ENCODE measurements at places on chromosomes 3 and 15.

- no peak for DNase-seq
Observed at GRCh38 chr3:31116651-31117050, 222.2 kb upstream of the GADL1 start.

DNA sequence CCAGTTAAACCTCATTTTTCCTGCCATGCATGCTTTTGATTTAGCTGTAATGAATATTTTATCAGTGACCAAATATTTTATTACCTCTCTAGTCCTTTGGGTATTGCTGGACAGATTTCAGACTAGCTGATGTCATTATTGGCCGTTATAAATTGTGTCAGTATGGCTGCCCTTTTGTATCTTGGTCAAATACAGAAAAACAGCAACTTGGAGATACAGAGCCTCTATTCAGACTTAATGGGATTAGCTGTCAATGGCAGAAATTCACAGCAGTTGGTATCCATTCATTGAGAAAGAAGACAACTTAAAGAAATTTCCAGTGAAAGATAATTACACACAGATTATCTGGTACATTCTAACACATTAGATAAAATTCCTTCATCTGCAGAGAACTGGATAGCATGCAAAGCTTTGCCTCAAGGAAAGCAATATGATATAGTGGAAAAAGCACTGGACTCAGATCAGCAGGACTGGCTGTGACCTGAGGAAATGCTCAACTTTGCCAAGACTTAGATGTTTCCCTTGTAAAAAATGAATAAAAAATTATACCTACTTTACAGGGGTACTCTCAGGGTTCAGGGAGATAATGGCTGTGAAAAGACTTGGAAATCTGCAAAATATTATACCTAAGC, 20.8 kb downstream of the COL6A6 start:
- DNase-seq: no peak

- no peak for DNase-seq
Observed at GRCh38 chr3:179263134-179263533, 12.2 kb upstream of the KCNMB3 start.

DNA sequence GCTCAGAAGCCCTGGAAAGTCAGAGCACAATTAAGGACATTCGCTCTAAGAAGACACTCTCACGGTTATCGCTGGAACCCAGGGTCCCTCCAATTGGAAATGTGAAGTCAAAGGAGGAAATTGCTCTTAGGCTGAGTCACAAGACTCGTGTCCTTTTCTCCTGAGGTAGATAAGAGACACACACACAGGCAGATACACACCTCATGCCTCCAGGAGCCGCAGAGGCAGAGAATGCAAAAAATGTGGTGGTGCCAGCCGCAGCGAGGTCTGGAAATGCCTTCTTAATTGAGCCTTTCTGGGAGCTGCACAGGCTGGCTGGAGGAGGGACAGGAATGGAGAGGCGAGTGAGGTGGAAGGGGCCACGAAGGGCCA, 189.3 kb downstream of the OPA1 start:
- DNase-seq: no peak

DNA sequence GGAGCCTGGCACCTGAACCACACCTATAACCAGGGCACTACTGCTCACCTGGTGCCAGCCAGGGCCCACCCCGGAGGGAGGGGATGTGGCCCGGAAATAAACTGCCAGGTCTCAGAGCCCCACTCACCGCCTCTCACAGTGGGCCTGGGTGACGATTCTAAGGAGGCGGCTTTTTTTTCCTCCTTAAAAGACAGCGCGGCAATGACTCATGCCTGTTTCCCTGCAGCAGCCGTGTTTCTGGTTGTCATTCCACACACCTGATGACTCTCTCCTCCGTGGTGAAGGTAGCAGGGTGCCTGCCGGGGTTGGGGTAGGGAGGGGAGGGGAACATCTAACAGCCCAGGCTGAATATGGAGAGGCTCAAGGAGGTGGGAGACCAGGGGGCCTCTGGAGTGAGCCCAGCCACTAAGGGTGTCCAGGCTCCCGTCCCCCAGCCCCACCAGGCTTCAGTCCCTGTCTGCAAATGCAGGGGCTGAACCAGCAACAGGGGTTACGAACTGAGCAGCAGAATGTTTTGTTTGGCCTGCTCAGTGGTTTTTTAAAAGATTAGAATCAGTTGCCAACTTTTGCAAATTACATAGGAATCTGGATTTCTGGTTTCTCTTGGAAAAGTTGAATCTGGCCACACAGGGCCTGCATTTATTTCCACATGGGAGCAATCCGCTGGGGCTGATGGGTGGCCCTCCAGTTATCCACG, 127.3 kb upstream of the LINGO1 start:
- no peak for DNase-seq

GRCh38 chr3:185976977-185977678, 39.3 kb upstream of the TRA2B start:
- peak; percentile 78 for DNase-seq

GRCh38 chr3:98628317-98628716, 34.9 kb upstream of the CPOX start:
- DNase-seq: no peak

GRCh38 chr3:86634361-86634760, 356.6 kb downstream of the VGLL3 start:
- DNase-seq: no peak

GRCh38 chr15:23753248-23753647, 66.1 kb upstream of the NDN start:
- no peak for DNase-seq

GRCh38 chr15:60375306-60375705, 22.5 kb downstream of the ANXA2 start:
- DNase-seq: no peak

Data from adrenal gland (tissue), 19 donors.